Right renal pelvis (tissue), 4 donors: ENCODE measurements at places on chromosomes 1 and 21.

GRCh38 chr1:113758631-113759332 lies 504 bp downstream of the PHTF1 start:
- DNase-seq = peak; percentile 58

DNA sequence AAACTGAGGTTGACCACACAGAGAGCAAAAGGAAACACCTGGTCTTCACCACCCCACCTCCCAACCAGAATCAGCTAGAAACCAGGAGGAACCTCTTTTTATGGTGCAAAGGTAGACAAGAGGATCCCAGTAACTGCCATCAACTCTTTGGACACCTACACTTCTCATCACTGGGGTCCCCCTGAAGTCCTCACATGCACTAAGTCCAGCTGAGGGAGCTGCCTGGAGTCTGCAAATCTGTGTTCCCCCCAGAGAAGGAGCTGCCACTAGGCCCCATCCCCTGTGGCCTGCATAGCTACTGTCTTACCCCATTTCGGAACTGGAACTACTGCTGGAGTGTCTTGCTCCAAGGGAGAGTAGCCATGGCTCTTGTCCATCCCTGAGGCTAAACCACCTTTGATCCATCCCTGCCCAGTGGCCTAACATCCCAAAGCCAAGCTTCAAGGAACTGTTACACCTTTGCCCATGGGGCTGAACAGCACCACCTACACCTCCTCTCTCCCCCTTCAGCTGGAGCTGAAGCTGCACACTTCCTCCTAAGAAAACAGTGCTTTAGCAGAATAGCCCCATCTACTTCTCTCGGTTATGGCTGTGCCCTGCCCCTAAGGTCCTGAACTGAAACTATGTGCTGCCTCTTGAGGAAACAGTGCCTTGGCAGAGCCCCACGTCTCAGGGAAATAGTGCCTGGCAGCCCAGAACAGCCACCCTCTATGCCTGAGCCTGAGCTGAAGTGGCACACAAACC lies 85.4 kb upstream of the CD53 start:
- no peak for DNase-seq

GRCh38 chr1:36156329-36157114 lies 562 bp downstream of the MAP7D1 start:
- peak; percentile 69 for DNase-seq

DNA sequence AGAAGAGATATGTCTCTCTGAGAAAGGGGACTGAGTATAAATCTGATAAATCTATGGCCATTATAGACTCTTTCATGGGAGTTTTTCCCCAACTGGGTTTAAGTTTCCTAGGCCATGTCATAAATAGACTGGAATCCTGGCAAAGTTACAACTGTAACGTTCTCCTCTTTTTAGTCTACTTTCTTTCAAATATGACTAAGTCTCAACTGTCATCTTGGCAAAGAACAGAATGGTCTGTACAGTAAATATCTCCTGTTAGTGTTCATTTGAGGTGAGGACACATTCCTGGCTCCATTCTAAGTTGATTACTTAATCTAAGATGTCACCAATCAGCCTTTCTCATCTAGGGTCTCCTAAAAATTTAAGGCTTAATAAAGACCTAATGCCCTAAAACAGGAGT lies 300.5 kb downstream of the BRINP2 start:
- DNase-seq = no peak

DNA sequence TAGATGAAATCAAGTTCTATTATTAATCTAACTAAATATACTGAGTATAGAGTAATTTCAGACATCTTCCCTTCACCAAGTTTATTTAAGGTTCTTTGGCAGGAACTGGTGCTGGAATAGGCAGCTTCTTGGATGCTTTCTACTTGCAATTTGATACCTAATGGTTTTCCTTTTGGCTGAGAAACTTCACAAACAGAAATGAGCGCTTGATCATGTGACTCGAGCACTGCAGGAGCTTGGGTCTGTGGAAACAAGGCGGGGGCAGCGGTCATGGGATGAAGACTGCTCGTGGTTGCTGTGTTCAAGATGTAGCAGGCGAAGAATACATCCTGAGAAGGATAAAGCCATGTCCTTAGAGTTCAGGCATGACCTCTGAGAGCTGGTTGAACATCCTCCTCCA lies 136.8 kb downstream of the PTPRC start:
- no peak for DNase-seq

GRCh38 chr1:68332041-68332440 lies 99.7 kb upstream of the WLS start:
- DNase-seq = no peak

DNA sequence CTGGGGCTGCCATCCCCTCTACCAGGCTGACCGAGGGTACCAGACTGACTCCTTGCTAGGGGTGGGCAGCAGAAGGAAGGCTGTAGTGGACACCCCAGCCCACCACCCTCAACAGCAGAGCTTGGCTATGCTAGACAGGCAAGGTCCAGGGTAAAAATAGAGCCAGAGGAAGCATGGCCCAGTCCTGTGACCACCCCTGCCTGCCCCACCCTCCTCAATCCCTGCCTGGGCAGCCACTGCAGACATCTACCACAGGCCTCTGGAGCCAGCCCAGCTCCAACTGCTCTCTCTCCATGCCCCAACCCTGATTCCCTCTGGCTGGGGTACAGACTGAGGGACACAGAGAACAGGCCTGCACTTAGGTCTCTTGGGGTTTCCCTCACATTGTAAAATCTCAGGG lies 1.7 kb downstream of the S100A1 start:
- no peak for DNase-seq

DNA sequence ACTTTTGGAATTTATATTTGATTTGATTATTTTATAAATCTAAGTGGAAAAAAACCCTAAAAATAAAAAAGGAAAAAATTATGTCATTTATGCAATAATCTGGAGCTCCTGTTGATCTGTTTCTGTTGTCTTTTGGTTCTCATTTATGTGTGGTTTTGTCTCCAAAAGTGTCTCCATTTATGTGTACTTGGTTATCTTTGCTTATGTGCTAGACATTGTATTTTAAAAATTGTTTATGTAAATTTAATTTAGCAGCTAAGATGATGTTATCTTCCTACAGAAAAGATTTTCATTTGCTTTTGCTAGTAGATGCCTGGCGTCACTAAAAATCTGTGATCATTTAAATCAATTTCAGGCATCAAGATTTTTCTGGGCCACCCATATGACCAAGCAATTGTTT lies 95.7 kb downstream of the OSBPL9 start:
- DNase-seq = no peak
